Tracheal epithelial cell (primary cell): ENCODE measurements at places on chromosomes 1 and 21. TPM values are rescaled to one million over a fixed set of nuclear protein-coding genes. Genes with fewer than 3 reads are reported as not detected.

The GBP7 gene
- not detected in 2 replicates for total RNA-seq

The C1orf87 gene
- total RNA-seq, result not detected in 2 replicates

The ANXA9 gene
- total RNA-seq, result not detected in 2 replicates

The SLC26A9 gene
- total RNA-seq, result under 0.01 TPM in 1 of 2 replicates, not detected in the other

The HSPA6 gene
- 0.85 and 24.3 TPM in 2 replicates for total RNA-seq

The SYCP1 gene
- not detected in 2 replicates for total RNA-seq

The MROH9 gene
- total RNA-seq, result not detected in 2 replicates

The SLAMF1 gene
- total RNA-seq, result not detected in 2 replicates

The LCE1A gene
- not detected in 2 replicates for total RNA-seq

The SLC25A34 gene
- total RNA-seq, result 0.21 and 0.48 TPM in 2 replicates

The CA14 gene
- total RNA-seq, result not detected in 2 replicates

The HES2 gene
- 249 and 299 TPM in 2 replicates for total RNA-seq

The KRTAP10-7 gene
- not detected in 2 replicates for total RNA-seq

The DDOST gene
- 235 and 305 TPM in 2 replicates for total RNA-seq

The PDPN gene
- total RNA-seq, result 3.8 and 11.1 TPM in 2 replicates

The NBPF10 gene
- total RNA-seq, result 1.3 and 1.9 TPM in 2 replicates

The SPATA21 gene
- total RNA-seq, result not detected in 2 replicates

The RIPPLY3 gene
- total RNA-seq, result 0.24 TPM in 1 of 2 replicates, not detected in the other

The AQP10 gene
- under 0.01 TPM in 1 of 2 replicates, not detected in the other for total RNA-seq

The NPPA gene
- not detected in 2 replicates for total RNA-seq

The DCST1 gene
- total RNA-seq, result 0.21 TPM in 1 of 2 replicates, not detected in the other

The RNU1-3 gene
- under 0.01 TPM in 2 replicates for total RNA-seq

The SERPINC1 gene
- 0.24 TPM in 1 of 2 replicates, not detected in the other for total RNA-seq

The LDLRAD1 gene
- total RNA-seq, result under 0.01 and 0.64 TPM in 2 replicates

The IRF6 gene
- 231 and 613 TPM in 2 replicates for total RNA-seq

The CR1 gene
- not detected in 2 replicates for total RNA-seq

The IFNLR1 gene
- total RNA-seq, result 7.5 and 13.0 TPM in 2 replicates

The NHLH1 gene
- not detected in 2 replicates for total RNA-seq

The AK4 gene
- total RNA-seq, result 43.7 and 78.3 TPM in 2 replicates

The PIK3R3 gene
- total RNA-seq, result 2.4 and 2.6 TPM in 2 replicates

The RAVER2 gene
- 8.2 and 10.0 TPM in 2 replicates for total RNA-seq

The CEP170 gene
- 22.4 and 30.4 TPM in 2 replicates for total RNA-seq

The GPATCH3 gene
- 5.1 and 8.4 TPM in 2 replicates for total RNA-seq

The ANGPTL1 gene
- total RNA-seq, result not detected in 2 replicates

The PATJ gene
- 58.4 and 63.9 TPM in 2 replicates for total RNA-seq

The GBP5 gene
- total RNA-seq, result 1.2 TPM in 1 of 2 replicates, not detected in the other

The PPIAL4G gene
- total RNA-seq, result not detected in 2 replicates

The DPH5 gene
- 22.2 and 27.1 TPM in 2 replicates for total RNA-seq

The FNBP1L gene
- 20.5 and 43.6 TPM in 2 replicates for total RNA-seq

The UBE4B gene
- 12.5 and 26.2 TPM in 2 replicates for total RNA-seq

The PLA2G2C gene
- total RNA-seq, result not detected in 2 replicates

The NAV1 gene
- total RNA-seq, result 4.7 and 7.0 TPM in 2 replicates

The NBPF6 gene
- total RNA-seq, result not detected in 2 replicates

The TENT5C gene
- total RNA-seq, result 0.21 and 0.24 TPM in 2 replicates

The PDE4B gene
- total RNA-seq, result under 0.01 and 0.21 TPM in 2 replicates

The FLG gene
- total RNA-seq, result 0.43 and 0.96 TPM in 2 replicates

The F13B gene
- total RNA-seq, result not detected in 2 replicates

The SPRR2E gene
- 0.85 and 0.96 TPM in 2 replicates for total RNA-seq

The NBPF4 gene
- total RNA-seq, result 0.24 TPM in 1 of 2 replicates, not detected in the other

The LMX1A gene
- total RNA-seq, result not detected in 2 replicates

The C1orf167 gene
- total RNA-seq, result not detected in 2 replicates

The OR2M3 gene
- total RNA-seq, result not detected in 2 replicates

The RHBG gene
- not detected in 2 replicates for total RNA-seq

The ZNF697 gene
- 4.0 and 12.0 TPM in 2 replicates for total RNA-seq
